ENCODE measurements at places on chromosomes 5 and 9.

GRCh38 chr9:29830821-29831220 lies 2257.5 kb upstream of the C9orf72 start:
- DNase-seq, result no peak

DNA sequence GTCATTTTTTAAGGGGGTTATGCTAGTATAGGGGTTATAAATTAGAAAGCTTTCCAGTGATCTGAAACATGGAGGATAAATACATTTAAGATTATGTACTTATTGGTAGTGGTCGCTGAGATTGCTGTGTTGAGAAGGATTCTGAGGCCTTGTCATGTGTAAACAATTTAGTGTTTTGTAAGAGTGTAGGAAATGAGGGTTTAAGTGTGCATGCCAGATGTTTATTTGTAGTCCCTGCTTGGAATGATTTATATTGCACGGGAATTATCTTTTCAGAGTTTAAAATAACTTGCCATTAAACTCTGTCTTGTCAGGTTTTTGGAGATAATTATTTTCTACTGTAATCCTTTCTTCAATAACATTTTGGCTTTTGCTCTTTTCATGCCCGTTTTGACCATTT lies 19.4 kb downstream of the ZNF618 start:
- no peak for DNase-seq

DNA sequence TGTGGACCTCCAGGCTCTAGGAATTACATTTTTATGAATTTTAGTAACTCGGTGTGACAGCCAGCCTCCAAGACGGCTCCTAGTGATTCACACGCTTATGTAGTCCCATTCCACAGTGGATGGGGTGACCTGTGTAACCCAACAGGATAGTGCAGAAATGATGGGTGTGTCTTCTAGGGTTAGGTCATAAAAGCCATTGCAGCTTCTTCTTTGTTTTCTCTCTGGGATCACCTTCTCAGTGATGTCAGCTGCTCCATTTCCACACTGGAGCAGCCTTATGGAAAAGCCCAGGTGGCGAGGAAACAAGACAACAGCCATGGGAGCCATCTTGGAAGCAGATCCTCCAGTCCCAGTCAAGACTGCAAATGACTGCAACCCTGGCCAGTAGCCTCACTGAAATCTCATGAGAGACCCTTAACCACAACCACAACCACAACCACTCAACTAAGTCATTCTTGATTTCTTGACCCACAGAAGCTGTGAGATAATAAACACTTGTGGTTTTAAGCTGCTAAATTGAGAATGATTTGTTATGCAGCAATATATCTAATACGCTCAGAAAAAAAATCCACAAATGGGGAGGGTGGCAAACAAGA lies 5.1 kb upstream of the GNPDA1 start:
- no peak for DNase-seq

DNA sequence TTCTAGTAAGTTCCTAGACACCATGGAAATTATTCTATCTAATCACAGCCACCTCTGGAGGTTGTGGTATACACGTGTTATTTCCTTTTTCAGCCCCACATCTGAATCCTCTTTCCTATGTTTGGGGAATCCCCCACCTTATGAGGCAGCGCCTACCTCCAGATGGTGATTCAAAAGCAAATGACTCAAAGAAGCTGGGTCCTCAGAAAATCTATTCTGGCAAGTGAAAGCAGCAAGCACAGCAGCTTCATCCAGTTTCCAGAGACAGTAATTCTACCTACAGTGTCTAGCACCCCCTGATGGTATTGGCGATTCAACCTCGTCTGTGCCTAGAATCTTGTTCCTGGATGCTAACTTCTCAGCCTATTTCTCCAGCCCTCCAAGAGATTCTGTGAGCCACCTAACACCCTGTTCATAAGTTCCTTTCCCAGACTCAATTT lies 43.0 kb downstream of the STRBP start:
- peak; percentile 20 for DNase-seq

GRCh38 chr5:79595086-79595485 lies 17.2 kb upstream of the TENT2 start:
- no peak for DNase-seq

DNA sequence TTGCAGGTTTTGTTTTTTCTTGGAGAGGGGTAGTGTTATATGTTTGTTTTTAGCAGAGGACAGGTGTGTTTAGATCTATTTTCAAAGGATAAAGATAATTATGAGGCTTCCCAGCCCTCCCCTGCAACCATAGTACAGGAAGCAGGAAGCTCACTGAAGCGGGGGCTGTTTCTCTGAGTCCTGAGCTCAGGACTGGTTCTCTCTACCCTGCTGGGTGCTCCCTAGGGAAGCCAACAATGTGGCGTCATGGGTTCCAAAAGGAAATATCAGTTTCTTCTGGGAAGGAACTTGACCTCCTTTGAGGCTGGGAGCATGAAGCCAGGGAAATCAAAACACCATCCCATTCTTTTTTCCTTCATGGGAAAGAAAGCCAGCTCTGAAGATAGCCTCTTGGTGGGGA lies 62.2 kb downstream of the RAD23B start:
- DNase-seq, result no peak

- DNase-seq, result no peak
Measured at GRCh38 chr5:5739490-5739945, 317.0 kb downstream of the ICE1 start.
